NK-92 treated with Interleukin-12 subunit alpha and Interleukin-12 subunit beta, amount 100 ng/mL, for 24 hours (cell line): ENCODE measurements at places on chromosomes 2 and 18.

GRCh38 chr18:69774831-69775230 lies 172.8 kb downstream of the CD226 start:
- DNase-seq = no peak

DNA sequence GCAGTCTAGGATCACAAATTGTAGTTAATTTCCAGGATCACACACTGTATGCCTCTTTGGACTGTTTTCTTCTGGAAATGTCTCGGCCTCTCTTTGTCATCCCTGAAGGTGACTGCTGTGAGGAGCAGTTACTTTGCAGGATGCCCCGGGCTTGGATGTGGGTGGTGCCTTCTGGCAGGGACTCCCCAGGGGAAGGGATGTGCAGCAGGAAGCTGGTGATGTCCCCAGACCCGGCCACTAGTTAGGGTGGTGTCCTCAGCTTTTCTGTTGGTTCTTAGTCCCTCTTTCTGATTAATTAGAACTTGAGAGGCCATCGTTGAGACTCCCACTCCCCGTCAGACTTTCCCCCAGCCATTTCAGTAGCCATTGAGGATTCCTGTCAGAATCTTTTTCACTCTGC lies 286.6 kb upstream of the HDAC4 start:
- DNase-seq = no peak

DNA sequence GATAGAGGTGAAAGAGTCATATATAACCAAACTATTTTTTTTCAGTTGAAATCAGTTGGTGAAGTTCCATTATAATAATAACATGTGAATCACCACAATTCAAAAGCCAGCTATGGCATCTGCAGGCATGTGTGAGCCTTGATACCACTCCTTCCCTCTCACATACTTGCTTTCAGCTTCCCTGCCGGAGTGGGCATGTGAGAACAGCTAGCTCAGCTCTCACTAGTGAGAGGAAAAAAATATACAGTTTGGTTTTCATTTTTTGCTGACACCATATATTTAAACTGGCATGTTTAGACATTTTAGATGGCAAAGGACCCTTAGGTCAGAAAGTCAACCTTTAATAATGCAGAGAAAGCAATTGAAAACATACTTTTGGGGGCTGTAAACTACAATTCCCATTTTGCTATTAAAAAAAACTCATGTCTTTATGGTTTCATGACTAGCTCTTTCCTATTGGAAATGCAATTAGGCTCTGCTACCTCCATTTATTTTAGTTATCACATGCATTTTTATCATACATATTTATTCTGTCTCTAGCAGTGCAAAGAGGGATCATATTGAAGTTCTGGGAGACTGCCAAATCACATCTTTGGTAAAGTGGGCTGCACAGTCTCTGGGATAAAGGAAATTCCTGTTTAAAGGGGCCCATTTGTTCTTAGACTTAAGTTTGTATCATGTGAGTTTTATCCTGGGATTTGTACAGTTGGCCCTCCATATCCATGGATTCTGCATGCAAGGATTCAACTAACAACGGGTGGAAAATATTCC lies 33.2 kb upstream of the SLC40A1 start:
- DNase-seq = no peak

DNA sequence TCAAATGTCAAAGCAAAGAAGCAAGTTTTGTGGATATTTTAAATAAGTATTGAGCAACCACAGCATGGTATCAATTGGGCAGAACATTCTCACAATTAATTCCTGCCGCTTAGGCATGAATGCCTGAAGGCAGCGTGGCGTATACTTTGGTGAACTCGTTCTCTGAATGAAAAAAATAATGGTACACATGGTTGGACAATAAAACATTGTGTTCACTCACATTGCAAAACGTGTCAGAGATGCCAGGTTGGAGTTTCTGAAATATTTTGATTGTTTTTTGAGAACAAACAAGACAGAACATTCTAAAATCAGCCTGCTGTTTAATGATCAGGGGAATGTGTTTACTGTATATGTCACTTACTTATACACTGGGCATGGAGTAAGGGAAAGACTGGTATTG lies 254.2 kb downstream of the CDH2 start:
- DNase-seq = no peak

DNA sequence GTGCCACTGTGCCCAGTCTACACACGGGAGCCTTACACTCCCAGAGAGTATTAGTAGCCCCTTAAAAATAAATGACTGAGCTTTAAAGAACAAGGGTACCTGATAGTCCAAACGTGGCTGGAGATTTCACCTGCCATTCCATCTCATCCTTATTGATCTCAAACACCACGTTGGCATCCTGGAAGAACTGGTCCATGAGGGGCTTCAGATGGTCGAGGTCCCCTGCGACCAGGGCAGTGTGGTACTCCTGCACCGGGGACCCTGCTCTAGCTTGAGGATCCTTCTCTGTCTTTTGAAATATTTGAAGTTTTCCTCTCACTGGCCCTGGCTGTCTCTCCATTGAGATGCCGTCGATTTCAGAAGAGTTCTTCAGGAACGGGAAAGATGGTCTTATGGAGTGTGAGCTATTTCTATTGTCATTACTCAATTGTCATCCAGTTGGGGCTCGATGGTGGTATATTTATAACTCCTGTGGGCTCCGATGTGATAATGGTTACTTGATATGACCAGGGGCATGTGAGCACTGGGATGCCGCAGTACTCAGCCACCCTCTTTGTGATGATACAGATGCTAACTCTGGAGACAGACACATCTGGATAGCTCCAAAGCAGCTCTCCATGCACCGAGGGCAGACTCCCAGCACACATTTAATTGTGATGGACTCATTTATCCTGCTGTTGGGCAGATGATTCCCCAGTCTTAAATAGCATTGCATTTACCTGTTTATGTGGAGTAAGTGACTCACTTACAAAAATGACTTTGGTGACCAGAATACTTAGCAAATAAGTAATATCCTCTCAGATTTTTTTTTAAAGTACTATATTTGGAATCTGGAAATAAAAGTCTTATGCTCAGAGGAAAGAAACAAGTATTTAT lies 22.8 kb downstream of the ASB18 start:
- DNase-seq = no peak

GRCh38 chr2:203997980-203998809 lies 61.6 kb downstream of the ICOS start:
- no peak for DNase-seq

DNA sequence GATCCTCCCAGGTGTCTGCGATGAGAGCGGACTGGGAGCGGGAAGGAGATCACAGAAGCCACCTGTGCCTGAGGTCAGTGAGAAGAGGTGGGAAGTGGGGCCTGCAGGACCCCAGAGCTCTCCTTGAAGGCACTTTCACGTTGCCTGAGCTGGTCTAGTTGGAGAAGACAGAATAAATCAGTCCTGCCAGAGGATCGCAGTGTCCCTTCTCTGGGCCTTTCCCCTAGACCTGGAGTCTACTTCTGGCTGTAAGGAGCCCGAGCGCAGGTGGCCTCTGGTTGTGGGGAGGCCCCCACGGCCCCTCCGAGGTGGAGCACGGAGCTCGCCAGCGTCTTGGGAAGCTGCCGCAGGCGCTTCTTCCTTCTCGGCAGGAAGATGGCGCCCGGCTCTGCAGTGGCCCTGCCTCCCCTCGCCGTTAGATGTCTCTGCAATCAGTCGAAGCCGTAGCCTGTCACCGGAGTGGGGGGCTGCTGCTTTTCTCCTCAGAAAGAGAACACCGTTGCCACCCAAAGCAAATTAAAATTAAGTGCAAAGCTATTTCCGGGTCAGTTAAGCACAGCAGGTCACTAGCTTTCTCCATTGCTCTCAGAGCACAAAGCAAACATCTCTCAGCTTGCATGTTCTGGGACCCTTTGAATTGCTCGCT lies 212.0 kb upstream of the MYT1L start:
- DNase-seq = no peak

DNA sequence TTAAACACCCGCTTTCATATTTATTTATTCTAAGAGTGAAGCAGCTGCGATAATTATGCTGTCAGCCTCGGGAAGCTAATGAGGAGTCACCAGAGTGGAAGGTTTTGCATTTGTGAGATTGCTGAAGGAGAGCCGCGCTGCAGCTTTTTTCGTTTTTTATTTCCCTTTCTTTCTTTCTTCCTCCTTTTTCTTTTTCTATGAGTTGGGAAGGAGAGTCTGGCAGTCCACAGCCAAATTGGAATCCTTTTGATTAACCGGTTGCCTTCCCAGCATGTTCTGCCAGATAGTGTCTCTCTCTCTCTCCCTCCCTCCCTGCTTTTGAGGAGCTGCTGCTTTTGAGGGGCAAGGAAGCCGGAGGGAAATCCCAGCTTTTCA lies 82.1 kb downstream of the CDK15 start:
- no peak for DNase-seq
